Stimulated activated CD8-positive, alpha-beta memory T cell treated with anti-CD3 and anti-CD28 coated beads, Interleukin-15, amount 100 ng/mL, for 48 hours (primary cell): ENCODE measurements at places on chromosomes 12 and 14.

- DNase-seq, result no peak
These were observed 1945.1 kb upstream of the SEL1L start for GRCh38 chr14:83478741-83479140.

DNA sequence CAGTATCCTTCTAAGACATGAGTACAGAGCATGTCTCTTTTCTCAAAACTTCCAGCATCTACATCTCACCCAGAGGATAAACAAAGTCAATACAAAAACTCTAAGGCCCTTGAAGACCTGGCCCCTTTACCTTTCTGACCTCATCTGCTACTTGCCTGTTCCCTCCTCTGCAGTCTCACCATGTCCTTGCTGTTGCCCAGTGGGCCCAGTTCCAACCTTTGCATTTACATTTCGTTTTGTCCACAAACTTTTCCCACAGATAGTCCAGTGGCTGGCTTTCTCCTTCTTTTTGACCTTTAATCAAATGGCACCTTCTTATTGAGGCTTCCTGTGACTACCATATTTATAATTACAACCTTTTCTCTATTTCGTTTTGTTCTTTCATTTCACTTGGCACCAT lies 1.6 kb downstream of the IRAK4 start:
- no peak for DNase-seq

DNA sequence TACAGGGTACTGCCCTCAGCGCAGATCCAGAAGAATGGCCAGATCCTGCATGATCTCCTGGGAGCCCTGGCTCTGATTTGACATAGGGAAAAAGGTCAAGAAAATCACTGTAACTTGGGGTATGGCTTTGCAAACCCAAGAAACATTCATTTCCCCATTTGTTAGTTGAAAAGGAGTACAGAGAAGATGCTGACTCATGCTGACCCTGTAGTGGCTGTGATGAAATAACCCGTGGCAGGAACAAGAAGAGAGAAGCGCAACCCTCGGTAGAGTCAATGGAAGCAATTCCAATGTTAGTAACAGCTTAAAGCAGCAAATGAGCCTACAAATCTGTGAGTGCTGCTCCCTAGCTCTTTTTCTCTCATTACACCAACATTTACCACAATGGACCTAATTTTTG lies 281.6 kb upstream of the NPAS3 start:
- no peak for DNase-seq

DNA sequence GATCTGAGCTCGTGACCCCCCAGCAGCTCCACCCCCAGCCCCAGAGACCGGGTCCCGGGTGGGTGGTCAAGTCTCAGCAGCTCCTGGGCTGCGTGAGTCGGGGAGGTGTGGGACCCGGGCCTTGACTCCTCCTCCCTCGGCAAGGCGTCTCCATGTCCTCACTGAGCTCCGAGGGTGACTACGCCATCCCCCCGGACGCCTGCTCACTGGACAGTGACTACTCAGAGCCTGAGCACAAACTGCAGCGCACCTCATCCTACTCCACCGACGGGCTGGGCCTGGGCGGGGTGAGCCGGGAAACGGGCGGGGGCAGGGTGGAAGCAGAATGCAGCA lies 28.1 kb downstream of the PIGH start:
- no peak for DNase-seq

GRCh38 chr14:50320283-50320682 lies 8.2 kb downstream of the DMAC2L start:
- no peak for DNase-seq

DNA sequence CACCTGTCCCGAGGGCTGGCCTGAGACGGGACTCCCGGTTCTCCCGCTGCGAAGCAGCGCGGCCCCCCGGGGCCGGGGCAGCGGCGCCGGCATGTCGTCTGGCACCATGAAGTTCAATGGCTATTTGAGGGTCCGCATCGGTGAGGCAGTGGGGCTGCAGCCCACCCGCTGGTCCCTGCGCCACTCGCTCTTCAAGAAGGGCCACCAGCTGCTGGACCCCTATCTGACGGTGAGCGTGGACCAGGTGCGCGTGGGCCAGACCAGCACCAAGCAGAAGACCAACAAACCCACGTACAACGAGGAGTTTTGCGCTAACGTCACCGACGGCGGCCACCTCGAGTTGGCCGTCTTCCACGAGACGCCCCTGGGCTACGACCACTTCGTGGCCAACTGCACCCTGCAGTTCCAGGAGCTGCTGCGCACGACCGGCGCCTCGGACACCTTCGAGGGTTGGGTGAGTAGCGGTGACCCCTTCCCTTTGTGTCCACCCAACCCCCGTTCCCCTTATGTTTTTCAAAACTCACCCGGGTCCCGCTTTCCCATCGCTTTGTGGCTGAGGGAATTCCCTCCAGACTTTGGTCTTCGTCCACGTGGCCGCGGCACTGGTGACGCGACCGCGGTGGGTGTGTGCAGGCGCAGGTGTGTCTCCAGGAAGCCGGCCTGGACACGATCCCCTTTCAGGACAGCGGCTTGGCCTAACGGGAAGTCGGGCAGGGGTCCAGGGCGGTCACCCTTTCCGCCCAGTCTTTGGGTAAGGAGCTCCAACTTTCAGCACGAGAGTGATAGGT lies 826 bp downstream of the PRKCH start:
- DNase-seq, result no peak

- no peak for DNase-seq
These were observed 25.9 kb upstream of the GTF2A1 start for GRCh38 chr14:81246461-81247270.

- DNase-seq, result no peak
These were observed 114.3 kb downstream of the SNAPC1 start for GRCh38 chr14:61876362-61877034.

DNA sequence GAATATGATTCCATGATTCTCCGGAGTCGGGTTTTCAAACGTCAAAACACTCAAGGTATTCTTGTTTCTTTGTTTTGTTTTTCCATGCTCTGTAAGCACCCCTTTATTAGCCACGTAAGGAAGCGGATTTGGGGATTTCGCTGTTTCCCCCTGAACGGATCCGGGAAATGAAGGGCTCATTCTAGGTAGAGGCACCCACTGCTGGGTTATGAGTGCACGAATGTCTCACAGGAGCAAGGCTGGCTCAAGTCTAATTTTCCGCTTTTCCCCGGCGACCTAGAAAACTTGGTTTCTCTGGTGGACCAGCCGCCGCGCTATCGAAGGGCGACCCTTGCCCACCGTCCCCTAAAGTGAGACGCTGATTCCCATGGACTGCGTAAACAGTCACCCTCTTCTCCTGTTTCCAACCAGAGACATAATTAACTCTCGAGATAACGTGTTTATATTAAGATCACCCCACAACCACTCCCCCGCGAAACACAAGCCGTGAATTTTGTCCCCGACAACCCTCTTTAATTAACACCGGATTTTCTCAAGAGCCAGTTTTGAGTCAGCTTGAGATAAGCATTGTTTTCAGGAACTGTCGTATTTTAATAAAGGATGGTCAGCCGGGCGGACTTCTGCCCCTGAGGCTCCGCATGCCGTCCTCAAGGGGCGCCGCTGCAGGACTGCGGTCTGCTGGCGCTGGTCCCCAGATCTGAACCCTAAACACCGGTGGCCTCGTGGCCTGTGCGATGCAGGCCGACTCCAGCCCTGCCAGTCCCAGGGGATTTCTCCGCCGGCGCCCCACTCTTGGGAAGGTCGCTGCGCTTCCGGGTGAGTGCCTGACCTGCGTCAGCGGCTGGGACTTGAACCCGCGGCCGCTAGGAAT lies 515 bp upstream of the ABCC9 start:
- no peak for DNase-seq

GRCh38 chr14:65604936-65605335 lies 192.4 kb downstream of the FUT8 start:
- DNase-seq, result no peak

DNA sequence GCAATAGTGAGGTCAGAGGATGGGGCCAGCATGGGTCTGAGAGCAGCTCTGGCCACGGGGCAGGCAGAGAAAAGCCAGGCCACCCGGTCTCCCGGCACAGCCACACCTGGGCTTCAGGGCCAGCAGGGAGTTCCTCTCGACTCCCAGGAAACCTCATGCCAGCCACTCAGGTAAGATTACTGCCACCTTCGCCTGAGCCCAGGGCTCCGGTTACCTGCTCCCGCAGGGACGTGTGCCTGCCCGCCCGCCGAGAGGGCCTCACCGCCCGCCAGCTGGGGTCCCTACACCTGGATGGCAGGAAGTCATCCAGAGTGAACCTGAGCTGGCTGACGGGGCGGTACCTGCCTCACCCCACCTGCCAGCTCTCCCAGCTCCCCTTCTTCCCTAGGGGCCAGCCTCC lies 7.3 kb downstream of the JAG2 start:
- no peak for DNase-seq

DNA sequence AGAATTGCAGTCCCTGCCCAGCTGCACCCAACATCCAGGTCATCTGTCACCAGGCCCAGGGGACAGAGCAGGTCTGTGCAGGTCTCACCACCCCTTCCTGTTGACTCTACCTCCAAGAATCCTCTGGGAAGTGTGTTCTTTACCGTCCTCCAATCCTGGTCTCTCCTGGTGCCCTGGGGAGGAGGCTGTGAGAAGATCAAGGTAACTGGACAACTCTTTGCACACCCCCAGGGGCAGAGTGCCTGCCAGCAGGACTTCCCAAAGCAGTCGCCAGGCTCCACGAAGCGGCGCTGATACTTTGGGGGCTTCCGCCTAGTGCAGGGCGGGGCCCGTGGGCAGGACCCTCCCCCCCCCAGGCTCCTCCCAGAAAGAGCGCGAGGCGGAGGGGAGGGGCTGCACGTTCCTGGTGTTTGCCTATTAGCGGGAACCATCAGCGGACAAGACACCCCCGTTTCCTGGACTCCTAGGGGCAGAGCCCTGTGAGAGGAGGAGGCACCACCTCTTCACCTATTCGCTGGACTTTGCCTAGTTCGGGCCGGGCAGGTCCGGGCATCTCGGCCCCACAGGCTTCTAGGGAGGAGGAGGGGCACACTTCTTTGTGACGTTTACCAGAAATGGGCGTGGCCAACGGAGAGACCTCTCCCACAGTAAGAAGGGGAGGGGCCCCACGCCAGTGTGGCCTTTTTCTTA lies 918.0 kb downstream of the AACS start:
- DNase-seq, result no peak

DNA sequence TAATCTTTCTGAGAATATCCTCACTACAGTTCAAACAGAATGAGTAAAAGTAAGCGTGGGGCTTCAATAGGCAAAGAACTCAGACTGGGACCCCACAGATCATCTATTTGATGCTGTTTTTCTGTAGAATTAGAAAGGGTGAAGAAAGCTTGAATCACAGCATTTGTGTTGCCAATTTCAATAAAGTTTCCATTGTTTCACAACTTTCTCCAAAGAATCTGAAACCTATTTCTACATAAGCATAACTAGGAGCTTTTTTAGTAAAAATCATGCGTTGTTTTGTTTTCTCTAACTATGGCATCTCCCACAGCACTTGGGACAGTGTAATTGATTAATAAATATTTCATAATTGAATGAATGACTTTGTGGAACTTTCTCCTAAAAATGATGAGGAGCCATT lies 16.7 kb upstream of the NEDD1 start:
- no peak for DNase-seq

GRCh38 chr12:116194935-116195431 lies 82.5 kb downstream of the MED13L start:
- DNase-seq, result peak; percentile 43

GRCh38 chr12:66188584-66189485 lies at the start of gene IRAK3:
Gene IRAK3, plus strand, starts transcription at chr12:66189214. Its CDS starts 86 bp downstream, at chr12:66189300.
- peak; percentile 10 for DNase-seq

DNA sequence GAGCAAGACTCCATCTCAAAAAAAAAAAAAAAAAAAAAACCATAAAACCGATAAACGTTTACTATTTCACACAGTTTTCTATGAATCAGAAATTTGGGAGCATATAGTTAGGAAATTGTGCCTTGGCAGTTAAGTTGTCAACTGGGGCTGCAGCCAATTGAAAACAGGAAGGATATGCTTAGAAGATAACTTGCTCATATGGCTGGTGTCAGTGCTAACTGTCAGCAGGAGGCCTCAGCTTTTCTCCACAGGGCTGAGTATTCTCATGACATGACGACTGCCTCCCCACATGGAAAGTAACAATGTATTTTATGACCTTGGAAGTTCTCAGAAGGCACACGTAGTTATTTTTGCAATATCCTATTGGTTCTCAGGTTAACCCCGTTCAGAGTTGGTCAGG lies 29.6 kb upstream of the OR5AU1 start:
- no peak for DNase-seq

GRCh38 chr12:7667125-7667524 lies 1.4 kb upstream of the APOBEC1 start:
- DNase-seq, result no peak

- no peak for DNase-seq
These were observed 58.7 kb downstream of the ERH start for GRCh38 chr14:69339426-69339825.

DNA sequence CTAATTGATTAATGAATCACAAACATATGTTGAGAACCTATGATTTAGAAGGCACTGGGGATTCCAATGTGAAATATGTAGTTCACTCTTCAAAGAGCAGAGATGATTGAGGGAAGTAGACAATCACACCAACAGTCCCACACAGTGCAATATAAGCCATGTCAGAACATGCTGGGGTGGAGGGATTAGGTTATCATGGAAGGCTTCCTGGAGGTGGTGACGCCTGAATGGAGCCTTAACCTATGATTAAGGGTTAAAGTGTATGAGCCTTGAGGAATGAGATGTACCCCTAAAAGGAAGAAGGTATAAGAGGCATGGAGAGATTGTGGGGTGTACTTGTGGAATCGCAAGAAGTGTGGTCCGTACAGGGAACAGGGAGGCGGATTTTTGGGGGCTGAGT lies 31.3 kb downstream of the ERH start:
- no peak for DNase-seq

DNA sequence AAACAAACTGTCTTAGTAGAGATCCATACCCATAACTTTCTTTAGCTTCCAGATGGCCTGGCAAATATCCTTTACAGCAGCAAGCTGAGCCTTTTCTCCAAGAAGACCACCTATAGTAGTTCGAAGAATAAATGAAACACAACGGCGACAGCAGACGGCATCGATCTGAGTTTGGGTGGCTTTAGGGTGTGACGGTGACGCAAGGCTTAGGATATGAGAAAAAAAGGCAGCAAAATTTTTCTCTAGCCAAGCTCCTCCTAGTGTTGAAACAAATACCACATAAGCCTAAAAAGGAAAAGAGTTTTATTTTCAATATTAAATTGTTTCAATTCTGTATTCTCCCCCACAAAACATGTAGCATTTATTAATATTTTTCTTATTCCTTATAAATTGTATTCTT lies 33.3 kb downstream of the HEATR5A start:
- no peak for DNase-seq

- DNase-seq, result no peak
These were observed 160.1 kb upstream of the CPNE8 start for GRCh38 chr12:39065455-39065854.

DNA sequence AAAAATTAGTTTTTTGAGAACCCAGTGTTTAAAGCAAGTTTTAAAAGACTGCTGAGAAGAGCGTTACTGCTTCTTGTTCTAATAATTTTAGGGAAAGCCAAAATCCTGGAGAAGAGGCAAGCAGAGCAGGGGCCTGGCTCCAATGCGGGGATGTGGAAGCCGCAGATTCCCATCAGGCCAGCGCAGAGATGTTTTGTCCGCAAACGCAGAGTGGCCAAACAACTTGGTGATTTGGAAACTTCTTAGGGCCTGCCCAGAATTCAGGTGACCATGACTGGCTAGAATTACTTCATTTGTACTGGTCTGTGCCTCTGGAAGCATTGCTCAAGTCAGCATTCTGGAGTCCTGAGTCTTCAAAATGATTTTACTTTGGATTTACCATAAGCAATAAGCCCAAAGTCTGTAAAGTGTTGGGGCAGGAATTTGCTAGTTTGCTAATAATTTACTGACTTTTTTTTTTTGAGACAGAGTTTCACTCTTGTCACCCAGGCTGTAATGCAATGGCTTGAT lies 208.4 kb downstream of the PPM1H start:
- DNase-seq, result no peak
